Fibroblast of mammary gland (primary cell): ENCODE measurements at places on chromosomes 16 and 17.
A peak's percentile ranks its signal among the peaks of the same experiment; 100 is the strongest.

DNA sequence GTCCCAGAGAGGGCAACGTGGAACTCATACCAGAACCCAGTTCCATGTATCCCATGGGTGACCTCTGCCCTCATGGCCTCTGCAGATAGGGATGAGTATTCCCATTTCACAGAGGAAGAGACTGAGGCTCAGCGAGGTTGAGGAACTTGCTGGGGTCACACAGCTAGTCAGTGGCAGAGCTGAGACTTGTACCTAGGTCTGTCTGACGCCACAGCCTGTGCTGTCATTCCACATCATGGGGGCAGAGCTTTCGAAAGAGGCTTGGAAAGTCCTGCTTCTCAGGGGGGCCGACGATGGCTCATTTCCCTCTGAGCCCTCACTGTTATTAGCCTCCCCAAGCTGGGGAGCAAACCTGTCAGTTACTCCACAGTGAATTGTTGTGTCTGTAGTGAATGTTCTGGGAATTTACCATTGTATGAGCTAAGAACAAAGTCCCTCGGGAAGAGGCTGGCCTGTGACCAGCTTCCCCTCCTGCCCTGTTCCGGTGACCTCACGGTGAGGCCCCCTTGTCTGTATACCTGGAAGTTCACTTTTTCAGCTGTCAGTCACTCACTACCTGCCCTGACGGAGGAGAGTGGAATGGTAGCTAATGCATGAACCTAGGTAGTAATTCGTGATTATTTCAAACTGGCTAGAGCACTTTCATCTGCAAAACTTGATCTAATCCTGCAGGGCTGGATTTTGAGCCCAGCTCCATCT is 8.9 kb downstream of the METTL22 start:
- DNase-seq: no peak

DNA sequence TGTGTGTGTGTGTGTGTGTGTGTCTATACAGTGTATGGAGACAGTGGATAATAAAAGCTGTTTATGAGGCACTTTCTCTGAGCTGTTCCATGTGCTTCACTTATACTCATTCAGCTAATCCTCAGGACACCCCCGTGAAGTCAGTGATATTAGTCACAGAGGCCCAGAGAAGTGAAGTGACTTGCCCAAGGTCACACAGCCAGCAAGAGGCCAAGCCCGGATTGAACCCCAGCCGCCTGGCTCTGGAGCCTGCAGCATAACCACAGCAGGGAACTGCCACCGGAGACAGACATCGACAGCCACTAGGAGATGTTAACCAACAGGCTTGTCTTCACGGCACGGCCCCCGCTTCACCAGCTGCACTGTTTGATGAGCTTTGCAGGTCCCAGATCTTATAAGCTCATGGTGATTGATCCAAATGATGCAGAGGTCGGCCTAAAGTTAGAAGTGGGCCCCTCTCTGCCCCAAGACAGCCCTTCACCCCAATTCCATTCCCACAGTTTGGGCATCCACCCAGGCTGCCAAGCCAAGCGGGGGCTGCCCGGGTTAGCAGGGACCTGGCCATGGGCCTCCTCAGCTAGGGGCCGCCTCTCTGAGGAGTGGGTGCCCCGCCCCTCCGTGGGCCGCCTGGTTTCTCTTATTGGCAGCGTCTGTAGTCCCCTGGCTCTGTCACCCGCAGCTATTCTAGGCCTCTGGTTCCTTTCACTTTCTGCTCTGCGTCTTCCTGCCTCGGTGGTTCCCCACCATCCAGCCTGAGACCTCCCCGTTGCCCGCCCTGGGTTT is 30.9 kb downstream of the SOCS1 start:
- no peak for DNase-seq

GRCh38 chr17:68657166-68657565 is 56.0 kb upstream of the FAM20A start:
- peak; percentile 19 for DNase-seq

DNA sequence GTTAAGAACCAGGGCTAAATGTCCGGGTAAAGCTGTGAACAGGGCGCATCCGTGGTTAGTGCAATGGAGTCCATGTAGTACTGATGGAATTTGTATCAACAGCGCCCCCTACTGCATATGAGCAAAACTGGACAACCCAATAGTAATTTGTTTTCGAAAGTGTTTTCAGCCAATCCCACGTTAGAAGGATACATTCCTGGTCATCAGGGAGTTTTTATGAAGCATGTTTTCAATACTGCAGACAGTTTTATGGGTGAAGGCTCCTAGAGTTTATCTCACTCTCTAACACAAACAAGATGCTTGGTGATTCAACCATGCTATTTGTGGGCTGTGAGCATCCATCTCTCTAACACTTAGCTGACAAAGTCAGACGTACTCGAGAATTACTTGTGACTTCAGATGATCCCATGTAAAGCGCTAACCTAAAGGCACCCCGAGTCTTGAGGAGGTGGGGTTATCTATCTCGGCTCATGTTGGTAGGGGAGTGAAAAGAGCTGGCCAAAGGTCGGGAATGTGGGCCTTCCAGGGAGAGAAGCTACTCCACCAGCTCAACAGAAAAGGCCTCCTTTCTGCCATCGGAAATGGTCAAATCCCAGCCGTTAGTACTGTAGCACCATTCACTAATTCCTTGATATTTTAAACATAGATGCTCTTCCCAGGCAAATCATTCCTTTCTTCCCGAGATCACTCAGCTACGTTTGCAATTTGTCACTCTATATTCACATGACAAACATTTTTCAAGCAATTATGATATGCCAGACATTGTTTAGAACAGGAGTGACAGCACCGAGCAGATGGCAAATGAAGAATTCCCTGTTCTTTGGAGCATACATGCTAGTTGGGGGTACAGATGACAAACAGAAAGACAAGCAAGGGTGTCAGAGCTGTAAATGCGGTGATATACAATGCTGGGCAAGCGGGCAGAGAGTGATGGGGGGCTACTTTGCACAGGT is 46.9 kb upstream of the HNF1B start:
- DNase-seq: peak; percentile 51

GRCh38 chr16:7209598-7209997 is 123.0 kb upstream of the RBFOX1 start:
- no peak for DNase-seq

DNA sequence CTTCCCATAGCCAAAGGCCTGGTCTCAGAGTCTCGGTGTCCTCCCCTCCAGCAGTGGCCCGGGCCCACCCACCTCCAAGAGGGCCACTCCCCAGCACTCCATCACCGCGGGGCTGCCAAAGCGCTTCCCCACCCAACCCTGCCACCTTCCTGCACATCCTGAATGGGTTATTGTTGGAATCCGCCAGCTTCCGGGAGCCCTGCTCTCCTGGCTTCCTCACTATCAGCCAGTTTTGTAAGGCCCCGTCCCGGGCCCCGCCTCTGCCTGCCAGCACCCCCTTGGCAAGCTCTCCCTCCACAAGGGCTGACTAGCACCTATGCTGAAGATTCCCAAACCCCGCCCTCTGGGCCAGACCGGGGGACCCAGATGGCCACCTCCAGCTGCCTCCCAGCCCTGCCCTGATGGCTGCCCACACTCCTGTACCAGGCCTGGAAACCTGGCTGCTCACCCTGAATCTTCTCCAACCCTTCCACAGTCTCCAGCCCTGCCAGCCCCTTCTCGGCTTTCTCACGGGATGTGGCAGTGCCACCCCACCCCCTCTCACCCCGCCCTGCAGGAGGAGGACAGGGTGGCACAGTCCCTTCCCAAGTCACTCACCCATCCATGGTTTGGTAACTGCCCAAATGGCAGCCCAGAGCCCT is 14.4 kb downstream of the MYBBP1A start:
- DNase-seq: no peak

DNA sequence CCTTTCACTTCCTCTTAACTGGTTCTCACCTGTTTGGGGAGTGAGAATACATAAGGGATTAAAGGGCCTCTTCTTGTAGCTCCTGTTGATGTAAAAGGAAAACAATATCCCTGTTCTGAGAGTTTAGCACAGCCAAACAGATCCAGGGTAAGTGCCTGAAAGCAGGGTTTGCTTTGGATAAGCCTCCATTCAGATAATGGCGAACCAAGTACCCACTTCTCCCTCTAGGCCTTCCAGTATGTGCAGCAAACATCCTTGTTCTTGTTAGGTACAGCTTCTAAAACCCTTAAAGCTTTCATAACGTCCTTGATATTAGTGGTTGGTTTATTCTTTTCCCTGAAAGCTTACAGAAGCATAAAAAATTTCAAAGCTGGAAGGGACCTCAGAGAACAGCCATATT is 130.6 kb upstream of the DNAH9 start:
- DNase-seq: no peak

DNA sequence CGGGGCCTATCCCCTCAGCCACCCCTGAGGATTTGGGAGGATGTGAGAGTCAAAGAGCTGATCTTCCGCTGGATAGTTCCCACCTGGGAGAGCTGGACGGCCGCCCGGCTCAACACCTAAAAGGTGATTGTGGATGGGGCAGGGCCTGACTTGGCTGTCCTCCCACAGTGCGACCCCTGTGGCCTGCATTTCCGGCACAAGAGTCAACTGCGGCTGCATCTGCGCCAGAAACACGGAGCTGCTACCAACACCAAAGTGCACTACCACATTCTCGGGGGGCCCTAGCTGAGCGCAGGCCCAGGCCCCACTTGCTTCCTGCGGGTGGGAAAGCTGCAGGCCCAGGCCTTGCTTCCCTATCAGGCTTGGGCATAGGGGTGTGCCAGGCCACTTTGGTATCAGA is 4.5 kb downstream of the BCL6B start:
- DNase-seq: no peak

GRCh38 chr17:42913981-42914617 is 13.5 kb downstream of the G6PC1 start:
- DNase-seq: no peak

DNA sequence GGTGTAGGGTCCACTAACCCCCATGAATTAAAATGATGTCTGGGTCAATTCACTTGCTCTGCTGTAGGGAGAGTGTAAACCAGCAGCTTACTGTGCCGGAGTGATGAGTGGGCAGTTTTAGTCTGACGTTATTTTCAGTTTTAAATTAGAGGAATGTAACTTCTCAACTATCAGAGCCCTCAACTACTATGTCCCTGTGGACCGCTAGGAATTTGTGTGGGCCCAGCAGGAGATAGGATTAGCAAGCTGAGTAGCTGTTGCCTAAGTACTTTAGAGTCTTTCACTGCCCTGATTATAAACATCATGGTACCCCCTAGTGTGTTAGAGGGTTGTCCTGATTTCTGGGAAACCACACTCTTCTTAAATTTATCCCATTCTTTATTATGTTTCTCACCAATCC is 11.4 kb downstream of the MARVELD3 start:
- DNase-seq: peak; percentile 86

GRCh38 chr16:10123141-10123540 is 59.1 kb downstream of the GRIN2A start:
- peak; percentile 20 for DNase-seq

DNA sequence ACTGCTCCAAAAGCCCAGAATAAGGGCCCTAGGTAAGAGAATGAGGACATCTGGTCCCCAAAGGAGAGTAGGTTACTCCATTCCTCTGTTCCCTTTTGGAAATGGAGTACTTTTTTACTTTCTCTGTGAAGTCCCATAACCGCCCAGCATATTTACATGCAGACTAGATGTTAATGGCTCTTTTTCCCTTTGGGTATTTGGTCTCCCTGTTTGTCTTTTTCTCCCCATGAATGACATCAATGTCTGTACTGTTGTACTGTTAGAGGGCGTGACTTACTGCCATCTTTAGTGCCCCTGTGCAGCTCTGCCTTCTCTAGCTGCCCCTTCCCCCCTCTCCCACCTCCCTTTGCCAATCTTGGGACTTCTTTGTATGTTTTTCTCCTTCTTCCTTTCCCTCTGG is 19.0 kb downstream of the GPR179 start:
- DNase-seq: no peak

DNA sequence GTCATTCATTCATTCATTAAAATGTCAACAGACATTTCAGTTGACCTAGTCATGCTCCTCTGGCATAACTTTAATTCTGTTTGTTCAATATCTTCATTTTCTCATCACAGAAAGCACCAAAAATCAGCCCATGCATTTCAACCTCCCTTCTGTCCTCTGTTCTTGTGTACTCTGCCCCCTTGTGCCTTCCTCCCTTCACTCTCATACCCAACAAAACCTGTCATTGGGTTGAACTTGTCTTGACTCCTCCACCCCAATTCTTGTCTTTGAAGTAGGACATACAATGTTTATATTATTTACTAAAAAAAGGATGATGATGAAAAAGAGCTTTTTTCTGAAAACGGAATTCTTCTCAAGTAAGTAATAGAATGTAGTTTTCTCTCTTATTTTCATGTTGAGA is 43.8 kb downstream of the COX10 start:
- no peak for DNase-seq

DNA sequence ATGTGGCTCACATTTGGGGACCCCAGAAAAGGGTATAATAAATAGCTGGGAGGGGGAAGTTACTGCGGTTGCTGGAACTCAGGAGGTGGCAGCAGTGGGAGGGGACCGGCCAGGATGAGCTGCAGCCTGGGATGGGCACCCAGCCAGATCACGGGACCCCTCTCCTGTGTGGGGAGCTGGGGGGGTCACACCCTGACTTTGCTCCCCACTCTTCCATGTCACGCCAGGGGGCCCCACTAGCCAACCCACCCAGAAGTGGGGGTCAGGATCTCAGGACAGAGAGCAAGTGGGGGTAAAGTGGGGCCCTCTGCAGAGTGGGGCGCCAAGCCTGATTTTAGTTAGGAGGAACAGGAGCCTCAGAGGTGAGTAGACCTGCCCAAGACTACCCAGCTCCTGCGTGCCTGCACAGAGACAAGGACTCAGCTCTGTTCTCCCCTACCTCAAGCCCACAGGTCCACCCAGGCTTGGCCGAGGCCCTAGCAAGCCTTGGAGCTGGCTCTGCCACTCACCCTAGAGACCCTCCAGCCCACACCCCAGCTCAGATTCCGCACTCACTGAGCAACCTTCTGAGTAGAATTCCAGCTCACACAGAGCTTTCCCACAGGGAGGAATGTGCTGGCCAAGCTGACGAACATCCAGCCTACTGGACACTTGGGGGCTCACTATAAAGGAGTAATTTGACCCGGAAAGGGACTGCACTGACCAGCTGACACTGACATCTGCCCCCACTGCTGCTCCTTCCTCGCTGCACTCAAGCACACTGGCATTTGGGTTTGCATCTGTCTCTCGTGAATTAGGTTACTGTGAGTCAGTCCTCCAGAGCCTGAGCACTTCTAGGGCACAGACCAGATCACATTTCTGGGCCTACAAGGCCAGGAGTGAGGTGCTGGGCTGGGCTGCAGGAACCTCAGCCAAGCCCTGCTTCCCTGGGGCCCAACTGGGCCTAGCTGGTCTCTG is 310.1 kb downstream of the C16orf95 start:
- DNase-seq: peak; percentile 56

DNA sequence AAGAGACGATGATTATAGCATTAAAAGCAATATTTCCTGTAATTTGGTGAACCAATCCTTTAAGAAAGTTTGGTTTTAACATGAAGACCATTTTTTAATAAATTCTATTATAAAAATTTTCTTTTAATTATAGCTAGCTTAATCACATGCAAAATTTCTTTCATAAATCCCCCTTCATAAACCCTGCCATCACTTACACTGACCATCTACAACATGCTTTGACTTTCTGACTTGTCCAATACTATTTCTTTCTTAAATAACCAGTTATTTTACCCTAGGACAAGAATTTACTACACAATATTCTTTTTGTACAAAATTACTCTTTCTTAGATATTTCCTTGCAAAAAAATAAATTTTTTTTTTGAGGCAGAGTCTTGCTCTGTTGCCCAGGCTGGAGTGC is 1334.8 kb downstream of the CDH11 start:
- peak; percentile 21 for DNase-seq

- no peak for DNase-seq
These were observed 264.1 kb downstream of the CBLN1 start for GRCh38 chr16:49017501-49017900.
